Tongue (tissue), 3 donors: ENCODE measurements at places on chromosomes 3 and 15. TPM values are rescaled to one million over a fixed set of nuclear protein-coding genes. Genes with fewer than 3 reads are reported as not detected.

DNA sequence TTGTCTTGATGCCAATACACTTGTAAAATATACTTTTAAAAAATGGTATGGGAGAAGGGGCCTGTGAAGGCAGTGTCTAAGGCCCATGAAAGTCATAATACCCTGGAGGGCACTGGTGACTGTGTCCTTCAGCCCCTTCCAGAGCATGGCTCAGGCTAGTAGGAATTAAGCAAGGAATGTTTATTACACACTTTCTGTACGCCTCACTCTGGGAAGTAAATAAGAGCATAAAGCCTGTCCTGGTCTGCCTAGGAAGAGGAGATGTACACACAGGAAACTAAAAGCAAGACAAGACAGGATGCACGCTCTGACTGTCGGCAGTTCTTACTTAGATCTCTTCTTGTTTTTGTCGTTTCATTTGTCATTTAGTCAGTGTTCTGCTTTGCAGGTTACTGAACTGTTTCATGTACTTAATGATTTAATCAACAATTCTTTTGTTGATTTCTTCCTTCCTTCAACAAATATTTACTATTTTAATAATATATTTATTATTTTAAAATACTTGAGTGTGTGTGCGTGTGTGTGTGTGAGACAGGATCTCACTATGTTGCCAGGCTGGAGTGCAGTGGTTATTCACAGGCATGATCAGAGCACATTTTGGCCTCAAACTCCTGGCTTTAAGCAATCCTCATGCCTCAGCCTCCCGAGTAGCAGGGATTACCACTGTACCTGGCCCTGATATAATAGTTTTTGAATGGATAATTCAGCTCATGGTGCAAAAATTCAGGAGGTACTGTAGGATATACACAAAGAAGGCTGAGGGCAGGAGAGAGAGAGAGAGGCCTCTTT, 9.0 kb upstream of the SMAD6 start:
- no peak for DNase-seq

DNA sequence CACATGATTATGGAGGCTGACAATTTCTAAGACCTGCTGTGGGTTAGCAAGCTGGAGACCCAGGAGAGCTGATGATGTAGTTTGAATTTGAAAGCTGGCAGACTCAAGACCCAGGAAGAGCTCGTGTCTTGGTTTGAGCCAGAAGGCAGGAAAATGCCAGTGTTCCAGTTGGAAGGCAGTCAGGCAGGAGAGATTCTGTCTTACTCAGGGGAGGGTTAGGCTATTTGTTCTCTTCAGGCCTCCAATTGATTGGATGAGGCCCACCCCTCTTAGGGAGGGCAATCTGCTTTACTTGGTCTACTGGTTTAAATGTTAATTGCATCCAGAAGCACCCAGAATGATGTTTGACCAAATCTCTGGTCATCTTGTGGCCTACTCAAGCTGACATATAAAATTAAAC, 40.4 kb upstream of the IGF2BP2 start:
- DNase-seq = no peak

GRCh38 chr3:33355611-33356010, 78.4 kb downstream of the FBXL2 start:
- peak; percentile 10 for DNase-seq

DNA sequence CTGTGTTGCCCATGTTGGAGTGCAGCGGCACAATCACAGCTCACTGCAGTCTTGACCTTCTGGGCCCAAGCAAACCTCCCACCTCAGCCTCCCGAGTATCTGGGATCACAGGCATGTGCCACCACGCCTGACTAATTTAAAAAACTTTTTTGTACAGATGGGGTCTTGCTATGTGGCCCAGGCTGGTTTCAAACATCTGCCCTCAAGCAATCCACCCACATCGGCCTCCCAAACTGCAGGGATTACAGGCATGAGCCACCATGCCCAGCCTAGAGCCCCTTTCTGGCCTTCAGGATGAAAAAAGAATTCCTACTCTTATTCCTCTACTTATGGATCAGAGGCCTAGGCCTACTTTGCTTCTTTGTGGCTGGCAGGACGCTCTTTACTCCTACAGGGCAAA, 39.6 kb downstream of the CHAC1 start:
- DNase-seq = no peak

DNA sequence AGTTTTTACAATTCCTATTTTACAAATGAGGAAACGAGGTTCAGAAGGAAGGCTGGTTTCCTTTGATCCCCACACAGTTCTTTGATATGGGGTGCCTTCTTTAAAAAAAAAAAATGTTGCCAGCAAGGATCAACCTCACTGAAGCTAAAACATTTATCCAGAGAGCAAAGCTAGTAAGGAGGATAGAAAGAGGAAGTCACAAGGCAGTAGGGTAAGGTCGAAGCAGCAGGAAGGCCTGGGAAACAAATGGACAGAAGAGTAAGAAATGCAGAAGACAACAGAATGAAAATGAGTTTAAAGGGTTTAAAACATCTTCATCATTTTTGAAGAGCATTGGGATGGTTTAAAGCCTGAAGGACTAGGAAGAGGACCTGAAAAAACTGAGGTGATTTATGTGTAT, 30.6 kb upstream of the CP start:
- DNase-seq = no peak

- no peak for DNase-seq
Measured at GRCh38 chr15:31390777-31391486, 64.3 kb downstream of the KLF13 start.

GRCh38 chr3:98884675-98885371, 16.7 kb downstream of the DCBLD2 start:
- no peak for DNase-seq

DNA sequence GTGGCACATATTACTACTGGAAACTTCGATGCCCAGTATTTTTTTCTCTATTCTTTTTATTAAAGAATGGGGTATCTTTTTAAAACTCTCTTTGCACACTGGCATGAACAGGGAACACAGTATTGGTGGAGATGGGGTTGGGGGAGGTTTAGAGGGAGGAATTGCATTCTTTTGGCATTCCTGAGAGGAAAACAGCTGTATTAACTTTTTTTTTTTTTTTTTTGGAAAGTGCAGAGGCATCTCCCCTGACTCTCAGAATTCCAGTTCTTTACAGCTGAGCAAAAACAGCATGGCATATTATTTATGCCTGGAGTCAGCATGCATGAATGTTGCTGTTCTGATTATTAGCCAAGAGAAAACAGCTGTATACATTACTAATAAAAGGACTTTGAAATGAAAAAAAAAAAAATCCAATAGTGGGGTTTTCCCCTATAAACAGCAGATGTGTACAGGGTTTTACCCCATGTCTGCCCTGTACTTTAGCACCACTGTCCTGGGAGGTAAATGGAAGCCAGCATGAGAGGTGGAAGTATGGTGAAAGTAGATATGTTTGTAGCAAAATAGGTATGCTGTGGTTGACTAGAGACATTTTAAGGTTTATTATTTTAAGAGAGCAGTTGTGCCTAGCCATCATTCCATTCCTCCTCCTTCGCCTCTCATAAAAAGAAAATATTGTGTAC, 132.2 kb downstream of the FNDC3B start:
- peak; percentile 59 for DNase-seq

- DNase-seq = no peak
Measured at GRCh38 chr15:44441095-44441501, 13.7 kb downstream of the CTDSPL2 start.

- DNase-seq = no peak
Measured at GRCh38 chr15:64105113-64105704, 9.4 kb downstream of the SNX1 start.

Gene CAV3
- total RNA-seq = 143 TPM

Gene CAMKV
- total RNA-seq = 0.51 TPM

GRCh38 chr3:188326968-188327367, 173.0 kb downstream of the LPP start:
- no peak for DNase-seq

DNA sequence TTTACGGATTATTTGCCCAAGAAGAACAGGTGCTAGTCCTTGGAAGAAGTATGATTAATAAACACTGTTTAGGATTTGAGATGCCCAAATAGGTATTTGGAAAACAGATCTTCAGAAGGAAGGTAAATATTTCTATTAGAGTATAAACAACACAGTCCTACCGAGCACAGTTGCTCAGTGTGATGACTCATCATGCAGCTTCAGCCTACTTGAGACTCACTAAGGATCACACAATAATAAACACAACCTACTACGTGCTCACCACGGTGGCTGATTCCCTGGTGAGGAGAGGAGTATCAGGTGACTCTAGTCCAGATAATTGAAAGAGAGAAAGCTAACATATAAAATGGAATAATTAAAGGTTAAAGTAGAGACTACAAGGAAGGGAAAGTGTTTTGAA, 72.0 kb downstream of the PDZRN3 start:
- DNase-seq = no peak

GRCh38 chr15:90497912-90498311, 31.8 kb upstream of the CRTC3 start:
- DNase-seq = peak; percentile 39

DNA sequence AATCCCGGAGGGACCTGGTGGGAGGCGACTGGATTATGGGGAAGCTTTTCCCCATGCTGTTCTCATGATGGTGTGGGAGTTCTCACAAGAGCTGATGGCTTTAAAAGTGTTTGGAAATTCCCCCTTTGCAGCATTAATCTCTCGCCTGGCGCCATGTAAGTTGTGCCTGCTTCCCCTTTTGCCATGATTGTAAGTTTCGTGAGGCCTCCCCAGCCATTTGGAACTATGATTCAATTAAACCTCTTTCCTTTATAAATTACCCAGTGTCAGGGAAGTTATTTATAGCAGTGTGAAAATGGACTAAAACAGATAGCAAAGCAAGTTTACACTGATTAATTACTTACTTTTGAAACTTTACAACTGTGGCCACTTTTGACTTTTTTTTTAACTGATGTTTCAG, 10.6 kb upstream of the U2SURP start:
- DNase-seq = no peak

GRCh38 chr15:34799149-34800101, 4.1 kb upstream of the ACTC1 start:
- peak; percentile 94 for DNase-seq

DNA sequence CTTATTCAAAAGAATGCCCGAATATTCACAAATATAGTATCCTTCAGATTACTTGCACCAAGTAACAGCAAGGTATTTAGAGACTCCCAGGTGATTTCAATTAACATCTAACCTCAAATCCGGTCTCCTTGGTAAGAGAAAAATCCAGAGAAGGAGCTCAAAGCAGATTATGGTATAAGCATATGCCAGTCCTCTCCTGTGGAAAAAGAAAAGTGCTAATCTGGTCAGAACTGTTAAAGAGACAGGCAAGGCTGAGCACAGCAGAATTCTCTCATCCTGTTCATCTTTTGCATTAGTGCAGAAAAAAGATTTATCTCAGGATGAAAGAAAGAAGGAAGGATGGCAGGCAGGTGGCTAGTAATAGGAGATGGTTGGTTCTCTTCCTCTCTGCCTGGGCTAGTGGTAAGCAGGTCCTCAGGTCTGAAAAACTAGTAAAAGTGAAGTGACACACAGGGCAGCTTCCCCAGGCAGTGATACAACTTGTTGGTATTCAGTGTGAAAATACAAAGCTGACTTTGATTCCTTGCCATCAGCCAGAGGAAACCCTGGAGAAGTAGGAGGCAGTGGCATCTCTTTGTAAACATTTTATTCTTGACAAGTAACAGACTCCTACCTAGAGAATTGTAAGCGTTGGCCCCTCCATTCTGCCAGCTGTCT, 14.2 kb downstream of the ATXN7 start:
- DNase-seq = no peak

DNA sequence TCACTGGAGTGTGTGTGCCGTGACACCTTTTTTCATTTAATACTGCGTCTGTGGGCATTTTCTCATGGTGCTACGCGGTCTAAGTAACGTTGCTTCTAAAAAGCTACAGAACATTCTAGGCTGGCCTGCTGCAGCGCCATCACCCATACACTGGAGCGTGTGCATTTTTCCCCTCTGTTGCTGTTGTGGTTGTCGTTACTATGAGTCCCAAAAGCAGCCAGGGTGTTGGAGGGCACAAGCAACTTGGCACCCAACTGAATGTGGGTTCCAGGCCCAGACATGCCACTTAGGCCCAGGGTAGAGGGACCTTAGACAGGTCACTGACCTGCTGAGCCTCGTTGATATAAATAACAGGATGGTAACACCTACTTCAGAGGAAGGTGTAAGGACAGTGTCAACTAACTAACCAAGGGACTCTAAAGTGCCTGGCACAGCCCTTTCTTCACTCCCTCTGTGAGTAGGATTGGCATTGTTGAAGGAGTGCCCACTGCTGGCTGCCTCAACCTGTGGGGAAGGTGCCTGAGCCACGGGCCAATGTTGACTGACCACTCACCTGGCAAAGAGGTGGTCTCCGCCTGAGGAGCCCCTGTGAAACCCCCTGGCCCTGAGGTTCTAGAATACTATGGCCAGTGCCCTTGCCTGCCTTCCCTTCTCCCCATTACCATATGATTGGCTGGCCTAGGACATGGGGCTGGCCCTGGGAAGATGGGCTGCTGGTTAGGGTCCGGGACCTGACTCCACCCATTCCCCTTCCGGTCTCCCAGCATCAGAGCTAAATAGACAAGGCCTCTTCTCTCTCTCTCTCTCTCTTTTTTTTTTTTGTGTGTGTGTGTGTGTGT, 3.5 kb downstream of the CSK start:
- no peak for DNase-seq

DNA sequence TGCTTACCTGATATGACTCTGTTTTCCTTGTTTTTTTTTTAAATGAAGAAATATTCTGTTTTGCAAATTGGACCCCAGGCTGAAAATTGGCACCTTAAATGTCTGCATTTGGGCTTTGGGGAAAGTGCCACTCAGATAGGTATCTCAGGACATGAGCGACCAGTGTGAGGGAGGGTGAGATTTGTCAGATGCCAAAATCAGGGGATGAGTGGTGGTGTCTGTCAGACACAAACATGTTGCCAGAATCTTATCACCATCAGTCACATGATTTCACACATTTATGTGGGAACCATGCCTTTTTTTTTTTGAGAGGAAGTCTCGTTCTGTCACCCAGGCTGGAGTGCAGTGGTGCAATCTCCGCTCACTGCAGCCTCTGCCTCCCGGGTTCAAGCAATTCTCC, 75.6 kb upstream of the OSBPL11 start:
- no peak for DNase-seq

GRCh38 chr15:83846847-83847246, 192.9 kb downstream of the ADAMTSL3 start:
- DNase-seq = peak; percentile 70

GRCh38 chr3:48999085-48999858, 7.9 kb upstream of the WDR6 start:
- no peak for DNase-seq

- DNase-seq = no peak
Measured at GRCh38 chr3:127746400-127747057, 73.8 kb downstream of the ABTB1 start.

Gene PYDC2
- total RNA-seq = not detected

DNA sequence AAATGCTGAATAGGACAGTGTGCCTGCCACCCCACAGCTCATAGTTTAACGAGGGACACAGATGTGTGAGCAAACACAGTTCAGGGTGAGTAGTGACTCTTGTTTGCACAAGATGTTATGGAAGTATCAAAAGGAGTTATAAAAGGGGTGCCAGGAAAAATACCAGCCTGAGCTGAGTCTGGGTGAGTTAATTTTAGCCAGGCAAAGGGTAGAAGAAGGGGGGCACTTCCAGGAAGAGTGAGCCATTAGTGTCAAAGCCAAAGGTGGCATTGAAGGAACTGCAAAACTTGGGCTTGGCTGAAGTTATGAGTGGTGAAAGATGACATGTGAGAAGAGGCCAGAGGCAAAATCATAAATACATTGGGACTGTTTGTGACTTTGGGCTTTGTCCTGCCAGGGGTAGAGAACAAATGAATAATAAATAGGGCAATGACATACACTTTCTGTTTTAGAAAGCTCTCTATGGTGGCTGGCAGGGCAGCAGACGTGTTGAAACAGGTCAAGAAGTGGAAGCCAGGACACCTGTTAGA, 1.9 kb upstream of the SPPL2A start:
- DNase-seq = peak; percentile 16

GRCh38 chr15:35186346-35186745, 101.3 kb upstream of the NANOGP8 start:
- DNase-seq = no peak

Gene HES1
- 61.9 TPM for total RNA-seq

Gene ACOX2
- total RNA-seq = 12.6 TPM
